ENCODE measurements at places on chromosomes 11 and 22. TPM values are rescaled to one million over a fixed set of nuclear protein-coding genes. Genes with fewer than 3 reads are reported as not detected.

CHCHD10 gene
- 44.7 TPM for total RNA-seq

CRYBB2 gene
- not detected for total RNA-seq

BIK gene
- 2.5 TPM for total RNA-seq

JAML gene
- total RNA-seq: 116 TPM

LDLRAD3 gene
- not detected for total RNA-seq

MUC6 gene
- total RNA-seq: not detected

ACER3 gene
- total RNA-seq: 5.7 TPM

CRYBA4 gene
- total RNA-seq: not detected

ASRGL1 gene
- 1.2 TPM for total RNA-seq

CABP7 gene
- not detected for total RNA-seq

C11orf91 gene
- total RNA-seq: 0.49 TPM

JRKL gene
- 18.3 TPM for total RNA-seq

HOATZ gene
- total RNA-seq: not detected

ARHGAP20 gene
- 0.09 TPM for total RNA-seq

KLHL35 gene
- total RNA-seq: 1.5 TPM

MN1 gene
- total RNA-seq: 0.58 TPM

CHRNA10 gene
- 4.6 TPM for total RNA-seq

KBTBD4 gene
- 21.2 TPM for total RNA-seq

PAMR1 gene
- total RNA-seq: not detected

UBQLN3 gene
- not detected for total RNA-seq

OR52A1 gene
- total RNA-seq: not detected

BDNF gene
- total RNA-seq: not detected

ATXN10 gene
- total RNA-seq: 69.0 TPM

TENM4 gene
- not detected for total RNA-seq

OR8D4 gene
- not detected for total RNA-seq

WDR74 gene
- 79.3 TPM for total RNA-seq

CARD16 gene
- total RNA-seq: 59.0 TPM
